Amygdala (tissue), 56 donors: ENCODE measurements at places on chromosomes 11 and 22.
A peak's percentile ranks its signal among the peaks of the same experiment; 100 is the strongest.

DNA sequence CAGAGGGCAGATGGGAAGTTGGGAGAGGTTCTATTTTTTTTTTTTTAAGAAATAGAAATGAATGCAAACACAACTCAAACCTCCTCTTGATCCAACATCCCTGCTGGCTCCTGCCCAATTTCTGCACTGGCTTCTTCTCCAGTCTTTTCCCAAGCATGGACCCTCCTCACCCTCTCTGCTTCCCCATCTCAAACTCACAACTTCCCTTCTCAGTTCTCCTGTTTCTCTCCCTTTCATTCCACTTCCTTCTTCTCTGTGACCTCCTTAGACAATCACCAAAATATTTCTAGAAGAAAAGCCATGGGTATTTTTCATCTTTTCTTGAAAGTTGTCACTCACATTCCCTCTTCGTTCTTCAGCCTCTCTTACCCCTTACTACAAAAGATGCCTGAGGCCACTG, 85.2 kb upstream of the VPREB1 start:
- no peak for DNase-seq

DNA sequence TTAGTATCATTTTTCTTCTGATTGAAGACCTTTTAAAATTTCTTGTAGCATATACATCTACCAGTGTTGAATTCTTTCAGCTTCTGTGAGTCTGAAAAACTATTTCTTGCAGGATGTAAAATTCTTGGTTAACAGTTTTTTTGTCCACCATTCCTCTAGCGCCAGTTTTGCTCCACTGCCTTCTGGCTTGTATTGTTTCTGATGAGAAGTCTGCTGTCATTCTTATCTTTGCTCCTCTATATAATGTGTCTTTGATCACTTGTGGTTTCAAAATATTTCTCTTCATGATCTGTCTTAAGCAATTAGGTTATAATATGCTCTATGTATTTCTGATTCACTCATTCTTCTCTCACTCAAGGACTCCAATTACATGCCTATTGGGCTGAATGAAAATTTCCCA, 152.3 kb downstream of the INSC start:
- DNase-seq = no peak

- DNase-seq = peak; percentile 12
Measured at GRCh38 chr11:65625628-65626342, 10.2 kb downstream of the PCNX3 start.

DNA sequence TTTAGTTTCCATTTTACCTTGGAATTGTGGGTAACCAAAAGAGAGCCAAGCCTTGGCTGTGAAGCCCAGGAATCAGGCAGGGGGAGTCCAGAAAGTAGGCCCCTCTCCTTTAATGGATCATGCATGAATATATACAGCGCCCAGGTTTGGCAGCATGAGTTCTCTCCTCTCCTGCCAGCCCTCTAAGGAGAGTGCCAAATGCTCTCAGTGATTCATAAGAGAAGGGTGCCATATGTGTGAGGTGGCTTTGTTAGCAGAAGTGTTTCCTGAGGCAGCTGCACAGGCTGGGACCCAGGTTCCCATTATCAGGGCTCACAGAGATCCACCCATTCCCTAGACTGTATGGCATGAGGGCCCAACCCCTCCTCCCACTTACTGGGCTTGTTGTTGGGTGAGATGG, 52.3 kb upstream of the SCUBE2 start:
- no peak for DNase-seq

GRCh38 chr11:42201603-42202148, 742.2 kb upstream of the LRRC4C start:
- DNase-seq = no peak

- DNase-seq = no peak
Measured at GRCh38 chr11:29844701-29845379, 172.0 kb downstream of the KCNA4 start.

DNA sequence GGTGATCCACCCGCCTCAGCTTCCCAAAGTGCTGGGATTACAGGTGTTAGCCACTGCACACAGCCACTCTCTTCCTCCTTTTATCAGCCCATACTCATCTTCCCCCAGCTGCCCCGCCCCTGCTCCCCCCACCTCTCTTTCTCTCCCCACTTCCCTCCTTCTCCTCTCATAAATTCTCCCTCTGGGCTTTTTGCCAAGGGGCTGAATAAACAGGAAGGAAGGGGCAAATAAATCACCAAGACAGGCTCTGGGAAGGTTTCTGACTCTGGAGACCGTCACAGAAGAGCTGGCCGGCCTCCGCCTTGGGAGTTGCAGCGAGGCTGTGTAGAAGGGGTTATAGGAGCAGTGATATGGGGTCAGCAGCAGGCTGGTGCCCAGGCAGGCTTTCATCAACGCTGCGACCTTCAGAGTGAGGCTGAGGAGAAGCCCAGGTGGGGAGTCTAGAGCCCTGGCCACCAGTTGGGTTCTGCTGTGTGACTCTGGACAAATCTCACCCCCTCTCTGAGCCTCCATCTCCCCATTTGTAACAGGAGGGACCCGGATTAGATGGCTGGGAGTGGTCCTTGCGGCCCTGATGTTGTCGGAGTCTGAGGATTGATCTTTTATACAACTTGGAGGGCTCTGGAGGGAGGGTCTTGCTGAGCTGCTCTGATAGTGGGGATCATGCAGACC, 62.6 kb upstream of the RASD2 start:
- no peak for DNase-seq

GRCh38 chr11:60871378-60872061, 4.2 kb downstream of the ZP1 start:
- no peak for DNase-seq

DNA sequence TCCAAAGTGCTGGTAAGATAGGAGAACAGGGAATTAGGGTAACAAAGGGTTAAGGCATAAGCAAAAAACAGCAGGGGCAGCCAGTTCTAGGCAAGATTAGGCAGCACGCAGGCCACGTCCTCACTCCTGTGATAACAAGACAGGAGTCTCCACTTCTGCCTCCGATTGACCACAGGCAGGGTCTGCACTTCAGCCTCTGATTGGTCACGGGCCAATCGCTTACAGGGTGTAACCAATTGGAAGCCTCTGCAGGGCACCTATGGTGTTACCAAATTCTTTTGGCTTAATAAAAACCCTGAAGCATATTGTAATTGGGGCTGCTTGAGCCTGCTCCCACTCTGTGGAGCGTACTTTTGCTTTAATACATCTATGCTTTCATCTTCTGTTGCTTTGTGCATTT, 12.2 kb upstream of the GSTP1 start:
- no peak for DNase-seq

GRCh38 chr22:47082505-47082904, 320.1 kb downstream of the TBC1D22A start:
- DNase-seq = no peak

DNA sequence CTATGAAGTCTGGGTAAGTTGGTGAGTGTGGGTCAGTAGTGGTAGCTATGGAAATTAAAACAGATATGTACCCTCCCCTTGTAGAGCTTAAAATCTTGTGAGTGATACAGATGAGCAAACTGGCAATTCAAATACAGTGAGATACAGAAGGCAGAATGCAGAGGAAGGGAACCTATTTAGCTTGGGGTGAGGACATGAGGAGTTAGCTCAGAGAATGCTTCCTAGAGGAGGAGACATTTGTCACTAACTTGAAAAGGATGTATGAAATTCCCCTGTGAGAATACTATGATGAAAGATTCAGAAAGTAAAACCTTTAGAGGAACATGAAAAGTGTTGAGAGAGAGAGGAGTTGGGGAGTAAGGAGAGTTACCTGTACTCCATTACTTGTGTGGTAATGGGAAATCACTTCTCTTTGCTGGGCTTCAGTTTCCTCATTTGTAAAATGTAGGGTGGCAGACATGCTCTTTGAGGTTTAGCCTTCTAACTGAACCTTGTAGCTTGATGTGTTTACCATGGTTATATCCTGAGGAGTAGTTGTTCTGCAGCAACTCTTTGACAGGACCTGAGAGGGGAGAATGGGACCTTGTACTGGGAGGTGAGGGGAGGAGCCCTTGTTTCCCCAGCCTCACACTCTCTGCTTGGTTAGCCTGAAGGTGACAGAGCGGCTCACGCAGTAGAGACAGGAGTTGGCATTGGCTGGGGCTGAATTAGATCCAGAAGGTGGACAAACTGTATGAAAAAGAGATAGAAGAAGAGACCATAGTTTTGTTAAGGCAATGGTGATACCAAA, 17.9 kb downstream of the SWAP70 start:
- DNase-seq = no peak

GRCh38 chr22:49532869-49533802, 294.5 kb downstream of the BRD1 start:
- no peak for DNase-seq

DNA sequence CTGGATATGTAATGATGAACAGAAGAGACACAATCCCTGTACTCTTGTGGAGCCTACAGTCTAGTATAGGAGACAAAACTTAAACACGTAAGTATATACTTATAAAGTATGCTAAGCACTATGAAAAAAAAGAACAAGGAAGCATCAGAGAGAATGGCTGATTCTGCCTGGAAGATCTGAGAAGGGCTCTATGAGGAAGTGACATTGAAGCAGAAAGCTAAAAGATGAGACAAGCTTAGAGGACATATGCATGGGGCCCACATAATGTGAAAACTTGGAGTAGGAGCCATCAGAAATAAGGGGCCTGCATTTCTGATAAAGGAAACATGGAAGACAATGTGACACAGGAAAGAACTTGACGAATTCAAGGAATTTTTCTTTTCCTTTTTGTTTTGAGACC, 16.6 kb downstream of the SAA1 start:
- no peak for DNase-seq

GRCh38 chr22:23922921-23923320, 28.7 kb downstream of the MIF start:
- no peak for DNase-seq

DNA sequence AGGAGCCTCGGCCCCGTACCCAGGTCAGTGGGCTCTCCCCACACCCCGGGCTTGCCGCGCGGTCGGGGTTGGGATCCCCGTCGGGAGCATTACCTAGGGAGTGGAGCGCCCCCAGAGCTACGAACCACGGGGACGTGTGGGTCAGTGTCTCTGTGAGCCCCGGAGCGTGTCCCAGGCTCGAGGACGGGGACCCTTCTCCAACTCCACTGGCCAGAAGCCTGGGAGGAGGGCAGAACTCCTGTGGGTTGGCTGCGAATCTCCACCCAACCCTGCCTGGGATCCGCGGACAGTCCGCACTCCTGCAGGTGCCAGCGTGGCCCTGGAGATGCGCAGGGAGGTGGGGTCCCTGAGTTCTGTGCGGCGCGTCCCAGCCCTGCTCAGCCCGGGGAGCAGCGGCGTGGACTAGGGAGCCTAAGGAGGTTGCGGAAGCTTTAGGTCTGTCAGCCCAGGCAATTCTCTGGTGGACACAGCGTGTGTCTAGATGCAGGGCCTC, 346 bp downstream of the PPFIBP2 start:
- DNase-seq = peak; percentile 62

DNA sequence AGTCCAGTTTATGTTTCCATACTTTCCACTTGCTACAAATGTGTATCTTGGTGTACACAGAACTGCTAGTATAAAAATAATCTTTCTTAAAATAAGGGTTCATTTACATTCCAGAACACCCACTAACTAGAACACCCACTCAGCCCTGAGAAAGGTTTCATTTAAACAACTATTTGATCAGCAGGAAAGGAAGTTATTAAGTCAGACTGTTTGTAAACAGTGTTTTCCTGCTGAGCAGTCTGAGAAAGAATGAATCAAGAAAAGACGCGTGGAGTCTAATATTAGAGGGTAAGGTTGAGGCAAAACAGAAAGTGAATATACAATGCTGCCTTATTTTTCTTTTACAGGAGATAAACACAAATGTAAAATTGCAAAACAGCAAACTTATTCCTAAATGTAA, 32.7 kb downstream of the NARS2 start:
- DNase-seq = no peak

DNA sequence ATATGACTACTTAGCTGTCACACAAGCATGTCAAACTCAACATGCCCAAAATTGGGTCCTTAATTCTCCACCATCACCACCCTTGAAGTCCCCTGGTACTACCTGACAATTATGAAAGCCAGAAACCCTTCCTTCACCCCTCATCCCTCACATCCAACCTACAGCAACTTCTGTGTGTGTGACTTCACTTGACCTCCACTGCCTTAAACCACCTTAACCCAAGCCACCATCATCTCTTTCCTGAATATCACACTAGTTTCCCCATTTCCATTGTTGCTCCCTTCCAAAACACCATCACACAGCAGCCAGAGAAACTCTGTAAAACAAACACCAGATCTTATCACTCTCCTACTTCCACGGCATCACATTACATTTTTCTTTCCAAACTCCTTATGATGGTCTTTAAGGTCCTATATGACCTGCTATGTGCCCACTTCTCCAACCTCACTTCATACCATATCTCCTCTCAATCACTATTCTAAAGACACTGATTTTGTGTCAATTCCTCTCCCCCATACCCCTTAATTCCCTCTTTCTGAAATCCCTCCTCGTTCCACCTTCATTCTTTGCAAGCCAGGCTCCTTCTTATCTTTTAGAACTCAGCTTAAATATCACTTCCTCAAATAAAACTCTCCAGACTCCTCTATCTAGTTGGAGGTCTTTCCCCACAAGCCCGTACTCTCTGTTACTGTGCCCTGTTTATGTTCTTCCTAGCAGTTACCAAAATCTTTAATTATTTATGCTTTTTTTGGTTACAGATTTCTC, 124.9 kb downstream of the RBFOX2 start:
- no peak for DNase-seq

DNA sequence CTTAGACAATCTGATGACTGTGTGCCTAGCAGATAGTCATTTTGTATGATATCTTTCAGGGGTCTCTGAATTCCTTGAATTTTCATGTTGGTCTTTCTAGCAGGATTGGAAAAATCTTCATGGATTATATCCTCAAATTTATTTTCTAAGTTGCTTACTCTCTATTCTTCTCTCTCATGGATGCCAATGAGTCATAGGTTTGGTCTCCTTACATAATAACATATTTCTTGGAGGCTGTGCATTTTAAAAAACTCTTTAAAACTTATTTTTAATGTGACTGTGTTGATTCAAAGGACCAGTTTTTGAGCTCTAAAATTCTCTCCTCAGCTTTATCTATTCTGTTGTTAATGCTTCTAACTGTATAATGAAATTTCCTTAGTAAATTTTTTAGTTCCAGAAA, 198.7 kb downstream of the AASDHPPT start:
- DNase-seq = no peak

GRCh38 chr22:24407884-24408283, 19.5 kb upstream of the ADORA2A start:
- no peak for DNase-seq

GRCh38 chr11:19808076-19808911, 95.7 kb downstream of the NAV2 start:
- no peak for DNase-seq

DNA sequence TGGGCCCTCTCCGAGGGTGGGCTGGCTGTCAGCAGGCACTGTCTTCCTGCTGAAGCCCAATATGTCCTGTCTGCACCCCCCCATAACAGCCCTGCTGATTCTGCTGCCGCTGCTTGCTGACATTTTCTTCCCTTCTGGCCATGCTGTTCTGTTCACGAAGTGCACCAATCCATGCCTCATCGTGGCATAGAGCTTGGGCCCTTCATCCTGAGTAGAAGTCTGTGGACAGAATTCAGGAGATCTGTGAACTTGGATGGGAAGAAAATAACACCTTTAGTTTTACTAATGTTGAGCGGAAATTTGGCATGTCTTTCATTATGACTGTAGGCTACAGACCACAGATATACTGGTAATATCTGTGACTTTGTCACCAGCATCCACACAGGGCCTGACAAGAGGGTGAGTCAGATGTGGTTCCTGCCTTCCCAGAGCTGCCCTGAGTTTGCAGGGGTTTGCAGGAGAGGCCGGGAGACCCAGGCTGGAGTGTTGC, 14.1 kb upstream of the KIAA0930 start:
- no peak for DNase-seq

- DNase-seq = no peak
Measured at GRCh38 chr11:1223346-1224110, 662 bp downstream of the MUC5B start.

- no peak for DNase-seq
Measured at GRCh38 chr11:67613960-67614715, 7.4 kb downstream of the NDUFV1 start.
